ENCODE measurements at places on chromosomes 6 and 20.

DNA sequence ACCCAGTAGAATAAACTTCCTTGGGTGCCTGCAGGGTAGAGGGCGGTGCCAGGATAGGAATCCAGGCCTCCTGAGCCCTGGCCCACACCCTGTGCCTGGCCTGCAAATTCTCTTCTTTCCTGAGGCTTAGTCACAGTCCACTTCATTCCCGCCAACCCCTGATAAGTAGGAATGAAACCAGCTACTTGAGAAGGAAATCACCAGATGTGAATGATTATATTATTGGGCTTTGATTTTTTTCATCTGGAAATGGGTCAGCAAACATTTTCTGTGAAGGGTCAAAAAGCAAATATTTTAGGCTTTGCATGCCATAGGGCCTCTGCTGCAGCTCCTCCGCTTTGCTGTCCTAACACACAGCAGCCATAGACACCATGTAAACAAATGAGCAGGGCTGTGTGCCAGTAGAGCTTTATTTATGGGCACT, 50.2 kb downstream of the STK35 start:
- DNase-seq = no peak

DNA sequence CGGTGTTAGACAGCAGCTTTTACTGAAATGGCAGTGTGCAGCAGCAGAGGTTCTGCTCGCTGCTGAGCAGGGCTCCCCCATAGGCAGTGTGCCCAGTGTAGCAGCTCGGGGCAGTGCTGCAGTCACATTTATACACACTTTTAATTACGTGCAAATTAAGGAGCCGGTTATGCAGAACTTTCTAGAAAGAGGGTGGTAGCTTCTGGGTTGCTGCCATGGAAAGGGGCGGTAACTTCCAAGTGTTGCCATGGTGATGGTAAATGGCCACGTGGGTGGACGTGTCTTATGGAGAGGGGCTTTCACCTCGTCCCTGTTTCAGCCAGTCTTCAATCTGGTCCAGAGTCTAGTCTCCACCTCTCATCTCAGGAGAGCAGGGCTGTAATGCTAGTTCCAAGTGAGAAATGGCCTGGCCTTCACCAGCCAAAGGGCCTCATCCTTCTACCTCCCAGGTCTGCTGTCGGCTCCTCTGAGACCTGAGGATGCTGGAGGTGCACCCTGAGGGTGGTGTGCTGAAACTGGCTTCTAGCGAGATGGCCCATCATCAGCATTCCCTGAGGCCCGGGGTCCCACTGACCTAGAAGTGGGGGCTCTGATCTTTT, 180.5 kb upstream of the PMEPA1 start:
- DNase-seq = no peak

DNA sequence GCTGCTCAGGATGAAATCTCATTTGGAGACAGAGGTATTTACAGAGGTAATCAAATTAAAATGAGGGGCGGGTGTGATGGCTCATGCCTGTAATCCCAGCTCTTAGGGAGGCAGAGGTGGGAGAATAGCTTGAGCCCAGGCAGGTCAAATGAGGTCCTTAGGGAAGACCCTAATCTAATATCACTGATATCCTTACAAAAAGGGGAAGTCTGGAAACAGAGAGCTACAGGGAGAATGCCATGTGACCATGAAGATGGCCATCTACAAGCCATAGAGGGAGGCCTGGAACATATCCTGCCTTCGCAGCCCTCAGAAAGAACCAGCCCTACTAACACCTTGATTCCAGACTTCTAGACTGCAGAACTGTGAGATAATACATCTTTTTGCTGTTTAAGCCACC, 8.3 kb downstream of the MTCL3 start:
- no peak for DNase-seq

- DNase-seq = no peak
These were observed 28.6 kb downstream of the XPO5 start for GRCh38 chr6:43547222-43547621.

- DNase-seq = no peak
These were observed 161.3 kb downstream of the THBS2 start for GRCh38 chr6:169092375-169092774.

DNA sequence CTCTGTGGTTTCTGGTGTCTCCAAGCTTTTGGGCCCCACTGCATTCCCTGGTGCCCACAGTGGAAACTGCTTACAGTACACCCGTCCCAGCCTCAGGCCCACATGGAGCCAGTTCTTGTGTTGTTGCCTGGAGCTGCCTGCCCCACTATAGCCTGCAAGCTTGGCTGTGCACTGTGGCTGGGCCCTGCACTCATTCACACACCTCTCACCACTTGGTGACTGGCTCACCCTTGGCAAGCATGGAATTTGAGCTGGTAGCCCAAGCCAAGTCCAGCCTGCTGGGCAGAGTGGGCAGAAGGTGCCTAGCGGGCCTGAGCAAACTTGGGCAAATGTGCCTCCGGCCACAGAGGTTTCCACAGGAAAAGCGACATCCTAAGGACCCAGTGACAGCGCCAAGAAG, 472.3 kb downstream of the MMUT start:
- no peak for DNase-seq

GRCh38 chr20:56979125-56979524, 287.3 kb downstream of the BMP7 start:
- DNase-seq = no peak

- no peak for DNase-seq
These were observed 12.9 kb downstream of the TPMT start for GRCh38 chr6:18141805-18142590.

DNA sequence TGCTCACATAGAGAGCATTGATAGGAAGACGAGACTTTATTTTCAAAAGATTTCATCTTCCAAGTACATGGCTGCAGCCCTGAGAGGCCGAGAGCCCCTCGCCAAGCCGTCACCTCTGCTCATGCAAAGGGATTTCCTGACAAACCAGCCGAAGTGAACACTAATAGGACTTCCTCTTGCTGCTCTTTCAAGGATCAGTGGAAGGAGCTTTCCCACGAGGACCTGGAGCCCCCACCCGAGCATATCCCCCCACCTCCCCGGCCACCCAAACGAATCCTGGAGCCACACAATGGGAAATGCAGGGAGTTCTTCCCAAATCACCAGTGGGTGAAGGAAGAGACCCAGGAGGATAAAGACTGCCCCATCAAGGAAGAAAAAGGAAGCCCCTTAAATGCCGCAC, 69.3 kb downstream of the PTPN1 start:
- no peak for DNase-seq

- no peak for DNase-seq
These were observed 49.5 kb upstream of the B4GALT5 start for GRCh38 chr20:49762940-49763766.

DNA sequence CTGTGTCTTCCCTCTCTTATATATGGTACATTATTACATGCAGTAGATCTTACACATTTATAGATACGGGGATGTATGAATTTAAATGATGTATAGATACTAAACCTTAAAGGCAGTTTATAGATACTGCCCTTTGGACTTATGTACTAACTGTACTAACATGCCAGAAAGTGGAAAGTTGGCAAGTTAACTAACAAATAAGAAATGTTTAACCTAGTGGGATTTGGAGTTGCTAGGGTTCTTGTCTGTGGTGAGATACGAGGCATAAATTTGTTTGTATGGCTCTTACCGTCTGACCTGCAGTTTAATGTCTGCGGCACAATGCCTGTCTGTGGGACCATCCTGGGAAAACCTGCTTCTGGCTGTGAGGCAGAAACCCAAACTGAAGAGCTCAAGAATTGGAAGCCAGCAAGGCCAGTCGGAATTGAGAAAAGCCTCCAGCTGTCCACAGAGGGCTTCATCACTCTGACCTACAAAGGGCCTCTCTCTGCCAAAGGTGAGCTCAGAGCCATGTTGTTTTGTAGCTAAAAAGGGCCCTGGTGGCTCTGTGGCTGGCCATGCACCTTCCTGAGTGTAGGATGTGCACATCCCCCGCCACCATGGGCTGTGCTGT, 62.9 kb upstream of the SLC22A1 start:
- no peak for DNase-seq

DNA sequence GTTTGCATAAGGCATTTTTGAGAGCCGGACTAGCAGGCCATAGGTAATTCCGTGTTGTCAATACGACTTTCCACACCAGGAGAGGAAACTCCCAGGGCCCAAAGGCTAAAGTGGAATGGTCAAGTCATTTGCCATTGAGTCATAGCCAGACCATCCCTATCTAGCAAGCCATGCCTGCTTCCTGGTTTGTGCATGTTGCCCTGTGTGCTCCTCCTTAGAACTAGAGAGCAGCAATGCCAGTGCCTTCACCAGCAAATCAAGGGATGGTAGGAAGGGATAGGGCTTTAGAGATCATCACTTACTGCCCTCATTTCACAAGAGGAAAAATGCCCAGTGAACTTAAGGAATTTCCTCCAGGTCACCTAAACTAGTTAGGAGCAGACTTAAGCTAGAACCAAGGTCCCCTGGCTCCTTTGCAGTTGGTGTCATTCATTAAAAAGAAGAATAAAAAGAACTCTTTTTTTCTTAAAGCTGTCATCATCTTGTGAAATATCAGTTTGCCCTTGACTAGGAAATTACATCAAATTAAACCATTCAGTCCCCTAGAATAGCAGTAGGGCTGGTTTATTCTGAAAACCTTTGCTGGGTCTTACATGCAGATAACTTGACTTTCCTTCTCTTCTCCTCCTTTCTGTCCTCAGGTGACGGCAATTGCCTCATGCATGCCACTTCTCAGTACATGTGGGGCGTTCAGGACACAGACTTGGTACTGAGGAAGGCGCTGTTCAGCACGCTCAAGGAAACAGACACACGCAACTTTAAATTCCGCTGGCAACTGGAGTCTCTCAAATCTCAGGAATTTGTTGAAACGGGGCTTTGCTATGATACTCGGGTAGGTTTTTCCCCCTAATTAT, 7.4 kb downstream of the TNFAIP3 start:
- DNase-seq = no peak

DNA sequence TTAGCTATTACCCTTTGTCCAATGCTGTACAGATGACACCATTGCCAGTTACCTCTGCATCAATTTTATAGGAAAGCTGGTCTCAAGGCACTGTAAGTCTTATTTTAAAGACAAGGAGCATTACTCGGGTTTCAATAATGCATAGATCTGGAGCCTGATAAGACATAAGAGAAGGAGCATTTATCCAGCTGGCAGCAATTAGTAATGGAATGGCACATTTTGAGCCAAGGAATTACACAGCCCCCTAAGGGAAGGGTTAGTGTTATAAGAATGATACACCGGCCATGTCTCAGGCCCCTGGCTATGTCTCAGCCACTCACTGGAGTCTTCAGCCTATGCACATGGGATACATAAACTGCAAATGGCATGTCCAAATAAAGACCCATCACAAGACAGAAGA, 23.1 kb upstream of the TMEM242 start:
- DNase-seq = no peak

- DNase-seq = no peak
These were observed 167.7 kb downstream of the DOK5 start for GRCh38 chr20:54642864-54643667.

DNA sequence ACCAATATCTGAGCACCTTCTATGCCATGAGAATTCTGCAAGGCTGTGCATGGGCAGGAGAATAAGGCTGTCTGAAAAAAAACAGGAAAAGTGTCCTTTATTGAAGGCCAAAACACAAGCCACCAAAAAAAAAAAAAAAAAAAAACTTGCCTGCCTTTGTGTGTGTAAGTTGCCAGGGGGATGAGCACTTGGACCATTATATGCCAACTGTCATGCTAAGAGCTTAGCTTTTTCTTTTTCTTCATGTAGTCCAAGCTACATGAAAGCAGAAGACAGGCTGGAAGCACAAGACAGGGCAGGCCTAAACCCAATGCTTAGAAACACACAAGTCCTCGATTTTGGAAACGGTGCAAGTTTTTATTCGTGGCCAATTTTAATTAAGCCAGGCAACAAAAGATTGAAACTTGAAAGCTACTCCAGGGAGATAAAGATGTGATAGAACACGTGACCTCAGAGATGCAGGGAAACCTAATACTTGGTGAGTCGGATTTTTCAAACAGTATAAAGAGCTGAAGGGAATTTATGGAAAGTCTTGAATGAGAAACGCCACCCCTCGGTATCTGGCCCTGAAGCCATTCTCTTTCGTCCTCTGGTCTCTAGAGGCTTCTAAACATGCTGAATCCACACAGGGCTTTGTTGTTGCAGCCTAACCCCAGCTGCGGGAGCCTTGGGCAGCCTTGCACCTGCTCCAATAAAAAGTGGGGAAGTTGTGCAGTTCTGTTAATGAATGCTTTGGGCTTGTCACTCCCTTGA, 8.6 kb downstream of the BMP7 start:
- DNase-seq = no peak

DNA sequence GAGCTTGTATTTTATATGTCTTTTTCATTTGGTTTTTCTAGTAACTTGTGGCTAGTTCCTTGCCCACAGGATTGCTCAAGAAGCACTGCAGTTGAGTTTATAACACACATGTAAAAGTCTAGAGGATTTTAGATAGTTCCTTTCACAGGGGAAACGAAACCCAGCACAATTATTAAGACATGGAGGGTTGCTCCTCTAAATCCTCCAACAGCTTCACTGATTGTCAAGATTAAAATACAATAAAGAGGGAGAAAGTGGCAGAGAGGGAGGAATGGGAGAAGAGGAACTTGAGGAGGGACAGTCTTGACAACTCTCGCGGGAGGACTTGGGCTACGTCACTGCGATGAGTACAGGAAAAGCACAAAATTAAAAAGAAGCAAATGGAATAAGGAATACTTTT, 9.7 kb upstream of the TBC1D7 start:
- no peak for DNase-seq

GRCh38 chr20:48350313-48350988, 477.3 kb downstream of the PREX1 start:
- no peak for DNase-seq

DNA sequence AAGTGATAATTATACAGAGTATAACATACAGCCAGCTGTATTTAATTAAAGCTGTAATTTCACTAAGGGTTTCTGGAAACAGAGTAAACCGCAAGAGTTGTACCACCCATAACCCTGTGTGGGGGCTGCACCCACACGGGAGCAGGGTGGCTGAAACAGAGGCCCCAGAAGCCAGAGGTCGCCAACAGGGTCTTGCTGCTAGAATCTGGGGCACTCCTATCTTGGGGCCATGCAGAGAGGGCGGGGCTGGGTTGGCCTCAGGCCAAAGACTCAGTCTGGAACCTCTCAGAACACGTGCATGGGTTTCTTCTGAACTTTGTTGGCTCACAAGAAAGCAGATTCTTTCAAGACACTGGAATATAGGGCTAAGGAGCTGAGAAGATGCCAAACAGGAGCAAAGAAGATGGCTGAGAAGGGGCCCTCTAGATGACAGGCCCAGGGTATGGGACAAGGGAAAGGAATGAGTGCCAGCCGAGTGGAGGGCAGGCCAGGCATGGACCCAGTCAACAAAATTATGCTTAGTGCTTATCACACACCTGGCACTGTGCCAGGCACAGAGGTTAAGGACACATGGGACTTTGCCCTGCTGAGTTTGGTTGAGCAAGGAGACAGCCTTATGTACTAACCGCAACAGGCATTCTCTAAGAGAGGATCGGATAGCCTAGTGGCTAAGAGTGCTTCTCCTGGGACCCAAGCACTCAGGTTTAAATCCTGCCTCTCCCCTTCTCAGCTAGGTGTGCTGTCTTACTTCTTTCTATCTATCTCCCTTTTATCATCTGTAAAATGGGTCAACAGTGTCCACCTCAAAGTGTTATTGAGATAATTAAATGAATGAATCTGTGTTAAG, 96.6 kb upstream of the FOXP4 start:
- no peak for DNase-seq

Data from stimulated activated CD4-positive, alpha-beta T cell treated with anti-CD3 and anti-CD28 coated beads, Interleukin-15, amount 100 ng/mL, for 48 hours (primary cell).